HuH-7 (cell line): ENCODE measurements at places on chromosomes 6 and 20.

DNA sequence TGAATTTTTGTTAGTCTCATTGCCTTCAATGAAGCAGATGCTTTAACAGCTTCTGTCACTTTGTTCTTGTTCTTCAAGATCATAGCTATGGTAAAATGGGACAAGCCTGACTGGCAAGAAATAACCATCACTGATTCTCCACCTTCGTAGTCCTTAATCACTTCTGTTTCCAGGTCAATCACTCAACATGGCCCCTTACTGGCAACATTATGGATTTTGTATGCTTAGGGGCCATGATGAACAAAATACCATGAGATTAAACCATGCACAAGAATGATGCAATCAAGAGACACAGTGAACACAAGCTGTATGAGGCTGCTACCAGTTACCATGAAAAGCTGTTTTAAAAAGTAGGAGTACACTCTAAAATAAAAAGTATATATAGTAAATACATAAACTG is 32.8 kb downstream of the ADNP start:
- no peak for DNase-seq

- DNase-seq = no peak
These were observed 17.6 kb downstream of the SLC18B1 start for GRCh38 chr6:132780770-132781371.

DNA sequence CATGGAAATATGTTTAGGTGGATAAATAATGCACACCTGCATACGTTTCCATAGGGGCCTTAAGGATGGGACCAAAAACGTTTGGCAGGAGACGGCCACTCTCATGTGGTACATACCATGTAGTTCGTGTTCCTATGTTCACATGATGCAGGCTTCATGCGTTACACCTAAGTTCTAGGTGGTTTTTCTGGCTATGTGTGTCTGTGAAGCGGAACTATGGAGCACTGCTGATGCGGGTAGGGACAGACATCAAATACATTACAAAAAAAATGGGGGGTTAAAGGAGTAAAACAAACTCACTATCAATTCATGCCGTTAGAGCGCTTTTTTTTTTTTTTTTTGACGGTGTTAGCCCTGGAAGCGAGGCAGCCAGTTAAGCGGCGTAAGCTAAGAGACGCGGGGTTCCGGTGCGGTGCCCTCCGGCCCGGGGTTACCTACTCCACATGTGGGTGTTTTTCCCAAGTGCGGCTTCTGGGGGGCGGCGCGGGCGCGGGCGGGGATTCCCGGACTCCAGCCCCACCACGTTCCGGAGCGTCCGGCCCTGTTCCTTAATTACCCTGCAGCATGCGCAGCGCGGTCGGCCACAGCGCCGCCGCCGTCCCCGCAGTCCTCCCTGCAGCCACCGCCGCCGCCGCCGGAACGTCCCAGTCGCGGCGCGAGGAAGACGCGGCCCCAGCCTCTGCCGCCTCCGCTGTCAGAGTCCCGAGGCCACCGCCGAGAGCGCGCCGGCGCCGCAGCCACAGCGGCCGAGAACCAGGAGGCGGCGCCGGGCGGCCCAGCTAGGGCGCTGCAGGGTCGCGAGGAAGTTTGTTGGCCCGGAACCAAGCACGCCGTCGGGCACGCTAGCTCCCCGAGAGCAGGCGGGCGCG is 648 bp downstream of the COL19A1 start:
- DNase-seq = peak; percentile 58

DNA sequence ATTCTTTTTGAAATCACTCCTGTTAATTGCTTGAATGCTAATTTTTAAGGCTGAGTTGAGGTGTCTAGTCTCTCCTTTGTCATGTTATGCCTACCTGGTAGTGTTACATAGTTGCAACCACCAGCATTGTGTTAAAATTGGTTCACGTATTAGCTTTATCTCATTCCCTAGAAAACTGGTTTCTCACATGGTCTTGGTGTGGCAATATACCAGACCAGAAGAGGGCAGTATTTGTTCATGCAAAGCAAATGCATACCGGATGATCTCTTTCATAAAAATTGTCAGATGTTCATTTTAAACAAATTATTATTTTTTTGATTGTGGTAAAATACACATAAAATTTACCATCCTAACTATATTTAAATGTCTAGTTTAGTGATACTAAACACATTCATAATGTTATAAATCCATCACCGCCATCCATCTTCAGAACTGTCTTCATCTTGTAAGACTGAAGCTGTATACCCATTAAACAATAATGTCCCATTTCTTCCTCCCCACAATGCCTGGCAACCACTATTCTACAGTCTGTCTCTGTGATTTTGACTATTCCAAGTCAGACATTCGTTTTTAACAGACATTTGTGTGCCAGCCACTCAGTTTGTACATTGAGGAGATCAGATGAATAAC is 92.8 kb downstream of the ATRN start:
- peak; percentile 60 for DNase-seq

- no peak for DNase-seq
These were observed 121.5 kb downstream of the EYA2 start for GRCh38 chr20:47016068-47016664.

DNA sequence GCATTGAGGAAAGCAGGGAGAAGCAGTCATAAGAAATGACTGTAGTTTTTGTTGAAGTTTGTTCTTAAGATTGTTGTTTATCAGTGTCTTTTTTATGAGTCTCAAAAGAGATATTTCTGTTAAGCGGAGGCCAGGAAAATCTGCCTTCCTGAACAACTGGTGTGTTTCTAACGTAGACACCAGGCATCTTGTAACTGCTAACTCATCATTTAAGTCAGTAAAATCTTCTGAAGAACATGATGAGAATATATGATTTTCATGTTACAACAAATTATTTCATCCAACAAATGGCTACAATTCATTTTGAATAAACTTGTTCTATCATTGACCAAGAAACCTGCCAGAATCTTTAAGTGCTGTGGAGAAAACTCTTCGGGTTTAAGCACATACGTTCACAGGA is 84.0 kb downstream of the RPS12 start:
- no peak for DNase-seq

- no peak for DNase-seq
These were observed 34.7 kb upstream of the TOP1 start for GRCh38 chr20:40993794-40994540.

DNA sequence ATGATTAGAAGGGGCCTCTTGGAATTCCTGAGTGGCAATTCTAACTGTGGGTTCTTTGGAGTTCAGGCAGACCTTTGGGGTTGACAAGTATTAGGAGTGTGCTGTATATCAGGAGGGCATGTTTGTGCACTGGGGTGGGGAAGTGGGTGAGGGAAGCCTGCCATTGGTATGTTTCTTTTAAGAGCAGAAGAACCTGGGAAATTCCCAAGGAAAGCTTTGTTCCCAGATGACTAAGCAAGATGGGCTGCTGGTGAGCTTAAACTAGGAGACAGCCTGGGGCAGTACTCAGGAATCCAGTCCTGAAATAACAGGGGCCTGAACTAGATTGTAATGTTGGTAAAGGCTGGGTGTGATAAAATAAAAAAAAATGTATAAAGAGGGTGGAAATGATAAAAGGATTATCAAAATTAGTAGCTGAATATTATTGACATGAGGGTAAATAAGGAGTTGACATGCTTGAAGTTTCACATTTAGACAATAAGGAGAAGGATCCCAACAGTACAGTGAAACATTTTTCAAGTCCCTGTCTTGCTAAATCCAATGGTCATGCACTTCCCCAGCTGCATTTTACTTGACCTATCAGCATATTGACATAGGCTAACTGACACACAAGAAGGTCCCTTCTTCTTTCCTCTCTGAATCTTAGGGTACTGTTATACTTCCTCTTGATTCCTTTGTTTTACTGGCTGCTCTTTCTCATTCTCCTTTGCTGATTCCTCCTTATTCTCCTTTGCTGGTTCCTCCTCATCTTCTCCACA is 18.4 kb upstream of the IFNGR1 start:
- DNase-seq = no peak

DNA sequence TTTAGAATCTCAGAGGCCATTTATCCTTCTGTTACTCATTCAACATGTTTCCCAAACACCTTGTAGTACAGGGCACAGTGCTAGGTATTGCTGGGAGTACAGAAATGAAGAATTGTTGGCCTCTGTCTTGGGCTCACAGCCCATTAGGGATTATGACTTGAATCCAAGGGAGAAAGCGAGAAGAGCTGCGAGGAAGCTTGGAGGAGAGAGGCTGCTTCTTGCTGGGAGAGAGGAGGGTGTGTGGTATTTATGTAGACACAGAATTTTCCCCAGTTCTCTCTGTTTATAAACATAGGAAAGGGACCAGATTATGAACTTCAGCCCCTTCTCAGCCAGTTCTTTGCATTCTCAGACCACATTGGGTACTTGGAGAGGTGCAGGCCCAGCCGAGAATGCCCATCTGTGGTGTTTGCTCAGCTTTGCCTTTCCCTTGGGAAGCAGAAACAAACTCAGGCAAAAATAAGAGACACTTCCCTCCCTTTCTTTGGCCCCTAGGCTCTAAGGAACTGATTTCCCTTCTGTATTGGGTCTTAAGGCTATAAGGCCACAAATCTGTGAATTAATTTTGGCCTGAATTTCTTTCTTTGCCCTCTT is 17.9 kb downstream of the CHMP4B start:
- no peak for DNase-seq

- peak; percentile 46 for DNase-seq
These were observed 14.3 kb upstream of the FAM135A start for GRCh38 chr6:70398783-70399728.

GRCh38 chr6:2037237-2037926 is 208.0 kb downstream of the GMDS start:
- DNase-seq = no peak

GRCh38 chr6:113860181-113860955 is 3.2 kb downstream of the MARCKS start:
- DNase-seq = no peak

GRCh38 chr6:11731423-11731822 is 47.2 kb downstream of the ADTRP start:
- DNase-seq = peak; percentile 34

DNA sequence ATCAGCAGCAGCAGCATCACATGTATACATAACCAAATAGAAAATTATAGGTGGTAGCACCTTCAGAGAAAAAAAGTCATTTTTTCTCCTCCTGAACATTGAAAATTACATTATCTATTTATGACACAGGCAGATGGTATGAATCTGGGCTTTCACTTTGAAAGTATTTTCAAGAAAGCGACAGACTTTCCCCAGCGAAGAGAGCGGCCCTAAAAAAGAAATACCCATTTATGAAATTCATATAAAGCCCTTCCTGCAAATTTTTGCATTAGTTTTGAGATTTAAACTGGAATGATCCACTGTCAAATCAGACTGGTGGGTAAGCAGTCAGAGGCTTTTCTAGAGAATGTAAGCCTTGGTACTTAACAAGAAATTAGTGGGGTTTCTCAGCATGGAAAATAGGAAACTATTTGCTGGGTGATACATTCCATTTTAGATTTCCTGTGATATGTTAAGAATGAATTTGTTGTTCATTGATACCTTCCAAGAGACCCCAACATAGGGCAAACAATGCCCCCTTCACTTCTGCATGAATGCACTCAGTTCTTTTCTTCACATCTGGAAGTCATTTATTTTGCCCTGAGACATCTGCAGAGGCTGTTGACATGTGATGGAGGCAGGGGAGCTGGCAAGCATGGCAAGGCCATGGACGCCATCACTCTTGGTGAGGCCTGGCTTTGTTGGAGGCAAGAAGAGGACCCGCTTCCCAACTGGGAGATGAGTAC is 147.0 kb downstream of the LINC00237 start:
- no peak for DNase-seq

GRCh38 chr20:56788041-56788670 is 159.1 kb downstream of the TFAP2C start:
- peak; percentile 28 for DNase-seq

GRCh38 chr6:55897346-55897745 is 22.0 kb upstream of the BMP5 start:
- DNase-seq = no peak

- no peak for DNase-seq
These were observed 20.1 kb upstream of the ZNF451 start for GRCh38 chr6:57069920-57070331.

- DNase-seq = no peak
These were observed 17.8 kb downstream of the MTG2 start for GRCh38 chr20:62200491-62201172.

DNA sequence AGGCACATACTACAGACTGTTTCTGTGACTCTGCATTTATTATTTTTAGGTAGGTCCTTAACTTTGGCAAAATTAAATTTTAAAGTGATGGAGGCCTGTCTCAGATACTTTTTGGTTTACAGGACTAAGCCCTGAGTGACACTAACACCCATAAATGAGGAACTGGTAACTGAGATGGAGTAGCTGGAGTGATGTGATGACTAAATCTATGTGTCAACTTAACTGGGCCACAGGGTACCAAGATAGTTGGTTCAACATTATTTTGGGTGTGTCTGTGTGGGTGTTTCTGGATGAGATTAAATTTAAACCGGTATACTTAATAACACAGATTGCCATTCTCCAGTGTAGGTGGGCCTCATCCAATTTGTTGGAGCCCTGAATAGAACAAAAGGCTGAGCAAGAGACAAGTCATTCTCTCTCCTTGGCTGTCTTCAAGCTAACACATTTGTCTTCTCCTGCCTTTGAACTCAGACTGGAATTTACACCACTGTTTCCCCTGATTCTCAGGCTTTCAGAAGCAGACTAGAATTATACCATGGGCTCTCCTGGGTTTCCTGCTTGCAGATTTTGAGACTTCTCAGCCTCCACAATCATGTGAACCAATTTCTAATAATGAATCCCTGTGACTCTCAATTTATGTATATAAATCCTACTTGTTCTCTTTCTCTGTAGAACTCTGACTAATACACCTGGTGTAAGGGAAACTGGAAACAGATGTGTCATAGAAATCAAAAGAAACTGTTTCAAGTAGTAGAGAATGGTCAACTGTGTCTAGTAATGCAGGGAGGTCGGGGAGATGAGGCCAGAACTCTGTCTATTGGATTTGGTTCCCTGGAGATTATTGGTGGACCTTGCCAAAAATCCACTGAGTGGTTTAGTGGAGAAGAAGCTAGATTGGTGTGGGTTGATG is 579.2 kb downstream of the EPM2A start:
- no peak for DNase-seq

- no peak for DNase-seq
These were observed 122.6 kb upstream of the PHACTR1 start for GRCh38 chr6:12593771-12594529.

DNA sequence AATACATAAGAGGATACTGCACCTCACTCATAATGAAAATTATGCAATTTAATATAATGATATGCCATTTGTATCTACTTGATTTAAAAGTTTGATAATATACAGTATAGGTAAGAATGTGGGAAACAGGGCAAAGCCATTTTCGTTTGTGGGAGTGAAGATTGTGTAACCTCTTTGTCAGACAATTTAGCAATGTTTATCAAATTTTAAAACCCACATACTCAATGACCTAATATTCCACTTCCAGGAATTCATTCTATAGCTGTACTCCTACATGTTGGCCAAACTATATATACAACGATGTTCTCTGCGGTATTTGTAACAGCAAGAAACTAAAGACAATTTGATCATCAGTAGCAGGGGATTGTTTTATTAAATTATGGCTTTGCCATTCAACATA is 17.8 kb upstream of the FKBP5 start:
- DNase-seq = no peak
